ENCODE measurements at places on chromosomes 5 and 9. TPM values are rescaled to one million over a fixed set of nuclear protein-coding genes. Genes with fewer than 3 reads are reported as not detected.

DNA sequence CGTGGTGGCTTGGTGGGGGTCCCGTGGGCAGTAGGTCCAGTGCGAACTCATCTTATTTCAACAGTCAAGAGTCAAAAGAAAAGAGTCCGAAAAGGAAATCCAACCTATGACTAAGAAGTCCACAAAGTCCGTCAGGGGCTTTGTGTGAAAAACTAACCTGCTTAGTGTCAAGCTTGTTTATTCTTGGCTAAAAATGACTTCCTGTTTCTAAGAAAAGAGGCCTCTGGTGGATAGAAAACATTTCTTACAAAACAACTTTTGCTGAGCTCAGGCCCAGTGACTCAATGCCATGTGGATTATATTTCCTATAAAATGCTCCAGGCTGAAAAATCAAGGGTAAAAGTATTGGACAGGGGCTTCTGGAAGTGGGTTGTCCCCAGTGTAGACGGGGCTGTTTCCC is 105.9 kb downstream of the GADD45G start:
- DNase-seq, result no peak

DNA sequence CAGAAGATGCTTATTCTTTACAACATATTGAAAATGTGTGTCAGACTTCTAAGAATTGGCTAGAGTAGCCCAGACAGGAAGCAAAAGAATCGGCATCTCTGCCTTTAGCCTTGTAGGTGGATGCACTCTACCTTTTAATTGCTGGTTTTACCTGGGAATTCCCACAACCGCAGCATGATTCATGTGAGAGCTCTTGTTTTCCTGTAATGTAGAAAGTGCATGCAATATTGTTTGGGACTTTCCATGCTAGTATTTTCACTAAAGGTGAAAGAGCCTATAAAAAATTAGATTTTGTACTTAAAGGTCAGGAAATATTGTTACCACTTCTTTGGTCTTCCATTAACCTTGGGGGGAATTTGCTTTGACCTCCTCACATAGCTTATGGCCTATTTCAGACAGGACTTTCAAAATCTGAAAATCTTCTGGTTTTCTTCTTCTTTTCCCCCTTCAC is 89.8 kb downstream of the NTRK2 start:
- DNase-seq, result no peak

OSMR gene
- 9.5 TPM for total RNA-seq

DNA sequence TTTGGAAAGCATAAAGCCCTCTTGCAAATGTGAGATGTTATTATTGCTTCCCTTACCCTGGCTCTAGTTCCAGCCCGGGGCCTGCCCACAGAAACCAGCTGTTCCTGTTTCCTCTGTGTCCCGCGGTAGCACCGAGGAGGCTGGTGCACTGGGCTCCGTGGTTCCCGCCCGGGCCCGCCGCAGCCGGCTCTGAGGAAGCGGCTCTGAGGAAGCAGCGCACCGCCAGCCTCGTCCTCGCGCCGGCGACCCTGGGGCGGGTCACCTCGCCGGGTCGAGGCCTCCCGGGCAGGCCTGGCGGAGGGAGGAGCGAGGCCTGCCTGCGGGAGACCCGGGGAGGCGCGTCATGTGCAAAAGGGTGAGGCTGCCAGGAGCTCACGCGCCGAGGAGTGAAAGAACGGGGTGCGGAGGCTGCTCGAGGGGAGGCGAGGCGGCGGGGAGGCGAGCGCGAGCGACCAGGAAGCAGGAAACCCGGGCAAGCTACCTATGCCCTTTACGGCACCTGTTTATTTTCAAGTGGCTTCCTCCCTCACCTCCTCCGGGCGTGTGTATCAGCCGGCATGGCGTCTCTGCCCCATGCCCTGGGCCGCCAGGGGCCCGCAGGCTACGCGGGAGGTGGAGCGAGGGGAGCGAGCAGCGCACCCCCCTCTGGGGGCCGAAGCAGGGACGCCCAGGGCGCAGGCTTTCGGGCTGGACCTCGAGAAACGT is 61.3 kb upstream of the MEGF10 start:
- peak; percentile 65 for DNase-seq

- DNase-seq, result no peak
Measured at GRCh38 chr9:98038958-98039357, 17.6 kb upstream of the NANS start.

- no peak for DNase-seq
Measured at GRCh38 chr9:108536836-108537601, 318.8 kb downstream of the ACTL7B start.

GRCh38 chr9:18297056-18297841 is 176.7 kb upstream of the ADAMTSL1 start:
- DNase-seq, result no peak

Measured in heart left ventricle (tissue), 16 donors.